ENCODE measurements at places on chromosomes 5 and 9.
A peak's percentile ranks its signal among the peaks of the same experiment; 100 is the strongest.

DNA sequence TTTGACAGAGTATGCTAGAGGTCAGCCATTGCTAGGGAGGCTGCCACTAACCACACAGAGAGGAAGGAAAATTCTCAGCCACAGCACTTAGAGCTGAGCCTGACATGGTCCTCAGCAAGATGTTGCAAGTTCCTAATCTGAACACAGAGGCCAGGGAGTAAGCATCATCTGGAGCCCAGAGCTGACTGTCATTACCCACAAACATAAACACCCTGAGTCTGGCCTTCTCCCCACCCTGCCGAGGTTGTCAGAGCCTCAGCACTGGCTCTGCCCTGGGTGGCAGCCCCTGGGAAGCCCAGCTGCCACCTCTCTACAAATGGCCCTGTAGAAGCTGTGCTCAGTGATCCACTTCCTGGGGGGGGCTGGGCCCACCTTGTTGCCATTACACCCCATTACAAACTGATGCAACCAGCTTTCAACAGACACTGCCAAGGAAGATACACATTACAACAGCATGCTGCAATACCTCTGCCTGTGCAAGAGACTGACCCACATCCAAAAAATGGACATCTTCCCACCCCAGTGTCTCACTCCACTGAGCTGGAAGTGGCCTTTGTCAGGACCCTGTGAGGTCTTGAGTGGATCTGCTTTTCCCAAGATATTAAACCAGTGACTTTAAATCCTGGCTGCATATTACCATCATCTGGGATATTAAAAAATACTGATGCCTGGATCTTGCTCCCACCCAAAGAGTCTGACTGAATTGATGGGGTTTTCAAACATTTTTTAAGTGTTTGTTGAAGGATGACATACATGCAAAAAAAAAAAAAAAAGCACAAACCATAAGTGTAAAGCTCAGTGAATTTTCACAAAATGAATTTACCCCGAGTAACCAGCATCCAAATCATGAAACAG lies 33.0 kb downstream of the IRF1 start:
- H3K4me3 ChIP-seq = no peak overlapping the region
- H3K27me3 ChIP-seq = no peaks in the 10 kb centered on the region
- peak overlapping the region; percentile 48 for H3K27ac ChIP-seq
- peaks cover 3% of the 10 kb centered on the region for H3K36me3 ChIP-seq
- peaks cover 25% of the 10 kb centered on the region for H3K4me1 ChIP-seq

GRCh38 chr9:36148311-36149051 lies 11.9 kb downstream of the GLIPR2 start:
- no peak overlapping the region for H3K27ac ChIP-seq
- no peaks in the 10 kb centered on the region for H3K27me3 ChIP-seq
- no peak overlapping the region for H3K4me3 ChIP-seq

DNA sequence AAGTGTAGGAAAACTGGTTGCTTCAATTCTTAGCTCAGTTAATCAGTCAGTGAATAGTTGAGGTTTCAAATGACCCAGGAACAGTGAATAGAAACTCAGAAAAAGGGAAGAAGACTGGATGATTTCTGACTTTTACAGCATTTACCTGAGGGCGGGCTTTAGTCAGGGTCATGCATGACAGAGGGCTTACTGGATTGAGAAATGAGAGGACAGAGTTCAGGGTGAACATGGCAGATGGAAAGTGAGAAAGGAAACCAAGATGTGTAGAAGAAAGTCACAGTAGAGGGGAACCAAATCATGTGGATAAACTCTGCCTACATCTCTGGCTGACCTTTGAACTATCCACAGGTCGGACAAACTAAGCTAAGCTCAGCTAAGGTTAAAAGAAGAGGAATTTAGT lies 596.0 kb downstream of the SEMA5A start:
- DNase-seq = no peak
- no peaks in the 10 kb centered on the region for H3K27me3 ChIP-seq
- no peak overlapping the region for H3K27ac ChIP-seq
- H3K4me1 ChIP-seq = no peaks in the 10 kb centered on the region

- no peak overlapping the region for H3K27ac ChIP-seq
- no peaks in the 10 kb centered on the region for H3K36me3 ChIP-seq
- no peaks in the 10 kb centered on the region for H3K27me3 ChIP-seq
- no peak overlapping the region for H3K4me3 ChIP-seq
- H3K4me1 ChIP-seq = peaks cover 9% of the 10 kb centered on the region
- no peak for DNase-seq
Measured at GRCh38 chr5:167777746-167778145, 513.7 kb upstream of the WWC1 start.

Data from type B pancreatic cell (in vitro differentiated cells).